Thymus (tissue), 14 donors: ENCODE measurements at places on chromosomes 11 and 22. TPM values are rescaled to one million over a fixed set of nuclear protein-coding genes. Genes with fewer than 3 reads are reported as not detected.
A peak's percentile ranks its signal among the peaks of the same experiment; 100 is the strongest.

DNA sequence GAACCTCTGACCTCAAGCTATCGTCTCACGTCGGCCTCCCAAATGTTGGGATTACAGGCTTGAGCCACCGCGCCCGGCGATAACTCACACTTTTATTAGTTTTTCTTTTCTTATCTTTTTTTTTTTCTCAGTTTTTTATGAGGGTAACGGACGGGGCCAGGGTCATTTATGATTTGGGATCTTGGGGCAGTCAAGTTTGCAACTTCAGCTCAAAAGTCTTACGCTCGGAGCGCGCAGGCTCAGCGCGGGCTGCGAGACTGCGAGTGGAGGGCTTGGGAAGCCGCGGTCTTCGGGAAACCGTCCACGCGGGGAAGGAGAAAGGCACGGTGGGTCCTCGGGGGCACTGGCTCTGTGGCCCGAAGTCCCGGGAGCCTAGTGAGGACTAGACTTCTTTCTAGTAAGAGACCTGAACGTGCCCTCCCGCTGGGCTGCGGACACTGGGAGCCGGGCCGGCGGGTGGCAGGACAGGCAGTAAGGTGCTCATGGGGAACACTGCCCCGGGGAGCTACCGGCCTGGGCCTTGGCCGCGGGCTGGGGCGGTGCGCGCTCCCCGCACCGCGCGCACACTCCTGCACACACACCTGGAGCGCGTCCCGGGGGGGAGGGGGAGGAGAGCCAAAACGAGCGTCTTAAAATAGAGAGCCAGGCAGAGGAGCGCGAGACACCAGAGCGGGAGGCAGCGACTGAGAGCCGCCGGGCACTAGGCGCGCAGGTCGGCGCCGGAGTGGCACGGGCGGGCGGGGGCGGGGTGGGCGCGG is 476 bp upstream of the BARX2 start:
- no peaks in the 10 kb centered on the region for H3K36me3 ChIP-seq
- H3K27me3 ChIP-seq, result peaks cover 62% of the 10 kb centered on the region
- no peak for DNase-seq
- peak overlapping the region; percentile 38 for H3K4me3 ChIP-seq

GRCh38 chr11:62508336-62509058 is 38.1 kb downstream of the AHNAK start:
- H3K27me3 ChIP-seq, result no peaks in the 10 kb centered on the region
- no peak for DNase-seq
- no peaks in the 10 kb centered on the region for H3K4me1 ChIP-seq

GRCh38 chr11:75432911-75433321 is at the start of gene KLHL35:
KLHL35 (minus strand) TSS chr11:75433203; CDS start chr11:75430629, 2,574 bp downstream.
- peaks cover 64% of the 10 kb centered on the region for H3K27me3 ChIP-seq
- no peak within 1 kb of the TSS for H3K27ac ChIP-seq
- H3K36me3 ChIP-seq, result no peaks in the 10 kb centered on the region
- peaks cover 10% of the 10 kb centered on the region for H3K4me1 ChIP-seq
- DNase-seq, result no peak

DNA sequence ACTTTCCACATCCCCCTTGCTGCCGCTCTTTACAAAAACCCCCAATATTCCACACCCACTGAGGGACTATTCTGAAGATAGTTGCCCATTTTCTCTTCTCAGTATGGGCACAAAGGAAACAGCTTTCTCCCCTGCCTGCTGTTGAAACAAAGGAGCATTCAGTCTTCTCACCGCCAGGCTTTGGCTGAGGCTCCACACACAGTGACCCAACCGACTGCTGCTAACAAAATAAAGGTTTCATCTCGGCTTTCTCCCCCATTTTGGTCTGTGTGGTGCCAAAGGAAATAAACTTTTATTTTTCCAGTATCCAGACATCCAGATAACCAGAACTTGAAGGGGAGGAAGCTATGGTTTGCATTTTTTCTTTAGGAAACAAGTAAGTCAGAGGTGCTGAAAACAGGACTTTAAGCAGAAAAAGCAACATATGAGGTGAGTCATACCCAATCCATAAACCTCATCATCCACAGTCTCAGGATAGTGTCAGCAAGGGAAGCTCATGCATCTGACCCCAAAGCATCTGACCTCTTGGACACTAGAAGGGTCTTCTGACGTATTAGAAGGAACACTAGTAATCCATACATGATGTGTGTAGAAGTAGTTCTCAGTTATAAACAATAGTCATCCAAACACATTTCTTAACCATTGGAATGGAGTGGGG is 6.4 kb downstream of the CLMP start:
- H3K27me3 ChIP-seq, result peaks cover 74% of the 10 kb centered on the region
- DNase-seq, result no peak
- peaks cover 3% of the 10 kb centered on the region for H3K4me1 ChIP-seq
- H3K4me3 ChIP-seq, result no peak overlapping the region
- no peaks in the 10 kb centered on the region for H3K36me3 ChIP-seq

DNA sequence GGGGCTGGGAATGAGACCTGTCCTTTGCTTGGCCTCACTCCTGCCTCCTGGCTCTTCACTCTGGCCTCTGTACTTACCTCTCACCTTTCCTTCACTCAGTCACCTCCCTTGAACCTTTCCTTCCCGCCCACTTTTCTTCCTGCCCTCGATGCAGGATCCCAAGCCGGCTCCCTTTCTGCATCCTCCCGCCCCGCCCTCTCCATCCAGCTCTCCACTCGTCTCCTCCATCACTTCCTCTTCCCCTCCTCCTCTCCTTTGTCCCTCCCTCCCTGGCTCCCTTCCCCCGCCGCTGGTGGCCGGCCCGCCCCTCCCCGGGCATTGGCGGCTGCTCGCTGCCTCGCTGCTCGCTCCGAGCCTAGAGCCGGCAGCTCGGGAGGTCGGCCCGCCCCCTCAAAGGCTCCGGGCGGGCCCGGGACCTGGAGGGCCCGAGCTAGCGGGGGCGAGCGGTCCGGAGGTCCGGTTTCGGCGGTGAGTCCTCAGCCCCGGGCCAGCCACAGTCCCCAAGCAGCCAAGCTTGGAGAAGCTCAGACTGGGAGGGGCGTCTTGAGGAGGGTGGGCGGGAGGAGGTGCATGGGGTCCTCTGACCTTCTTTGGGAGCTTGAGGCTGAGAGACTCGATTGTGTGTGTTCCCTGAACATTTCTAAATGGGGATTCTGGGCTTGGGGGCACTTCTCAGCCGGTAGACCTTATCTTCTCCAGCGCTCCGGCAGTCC is 13.8 kb downstream of the PHLDB1 start:
- peaks cover 39% of the 10 kb centered on the region for H3K4me1 ChIP-seq
- H3K27ac ChIP-seq, result no peak overlapping the region

The C11orf52 gene
- total RNA-seq, result 1.3 TPM

DNA sequence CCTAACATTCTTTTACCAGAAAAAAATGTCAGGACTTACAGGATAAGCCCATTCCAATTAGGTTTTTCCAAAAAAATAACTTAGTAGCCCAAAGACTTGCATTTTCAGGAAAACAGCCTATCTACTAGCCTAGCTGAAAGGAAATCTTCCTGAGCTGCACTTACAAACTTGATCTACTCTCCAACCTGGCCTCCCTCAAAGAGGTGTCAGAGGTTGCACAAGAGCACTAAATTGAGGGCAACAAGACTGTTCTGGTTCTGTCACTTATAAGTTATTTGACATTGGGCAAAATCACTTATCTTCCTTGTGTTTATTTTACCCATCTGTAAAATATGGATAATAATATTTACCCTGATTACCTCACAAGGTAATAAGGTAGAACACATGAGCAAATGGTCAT is 7.9 kb upstream of the SOX6 start:
- H3K36me3 ChIP-seq, result no peaks in the 10 kb centered on the region
- no peaks in the 10 kb centered on the region for H3K27me3 ChIP-seq
- H3K4me3 ChIP-seq, result no peak overlapping the region
- H3K4me1 ChIP-seq, result no peaks in the 10 kb centered on the region
- no peak for DNase-seq
- no peak overlapping the region for H3K27ac ChIP-seq

- no peak overlapping the region for H3K4me3 ChIP-seq
- no peaks in the 10 kb centered on the region for H3K27me3 ChIP-seq
- H3K36me3 ChIP-seq, result no peaks in the 10 kb centered on the region
- peaks cover 25% of the 10 kb centered on the region for H3K4me1 ChIP-seq
Observed at GRCh38 chr11:117037279-117037974, 60.8 kb downstream of the SIK3 start.

DNA sequence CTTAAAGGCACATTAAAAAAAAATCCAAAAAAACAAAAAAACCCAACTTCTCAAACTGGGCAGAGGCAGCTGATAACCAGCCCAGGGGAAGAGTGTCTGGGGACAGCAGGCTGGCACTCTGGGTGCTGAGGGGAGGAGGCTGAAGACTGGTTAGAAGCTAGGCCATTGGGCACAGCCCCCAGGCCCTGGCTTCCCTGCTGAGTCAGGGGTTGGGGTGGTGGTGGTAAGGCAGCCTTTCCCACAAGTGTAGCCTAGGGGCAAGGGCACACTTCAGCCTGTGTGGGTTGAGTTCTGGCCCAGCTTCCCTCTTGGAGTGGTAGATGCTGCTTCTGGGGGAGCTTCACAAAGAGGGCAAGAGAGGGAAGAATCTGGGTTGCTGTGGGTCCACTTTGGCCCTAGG is 16.3 kb upstream of the ARFGAP3 start:
- H3K4me3 ChIP-seq, result no peak overlapping the region
- H3K27ac ChIP-seq, result no peak overlapping the region
- no peaks in the 10 kb centered on the region for H3K4me1 ChIP-seq

The OR51B2 gene
- not detected for total RNA-seq

DNA sequence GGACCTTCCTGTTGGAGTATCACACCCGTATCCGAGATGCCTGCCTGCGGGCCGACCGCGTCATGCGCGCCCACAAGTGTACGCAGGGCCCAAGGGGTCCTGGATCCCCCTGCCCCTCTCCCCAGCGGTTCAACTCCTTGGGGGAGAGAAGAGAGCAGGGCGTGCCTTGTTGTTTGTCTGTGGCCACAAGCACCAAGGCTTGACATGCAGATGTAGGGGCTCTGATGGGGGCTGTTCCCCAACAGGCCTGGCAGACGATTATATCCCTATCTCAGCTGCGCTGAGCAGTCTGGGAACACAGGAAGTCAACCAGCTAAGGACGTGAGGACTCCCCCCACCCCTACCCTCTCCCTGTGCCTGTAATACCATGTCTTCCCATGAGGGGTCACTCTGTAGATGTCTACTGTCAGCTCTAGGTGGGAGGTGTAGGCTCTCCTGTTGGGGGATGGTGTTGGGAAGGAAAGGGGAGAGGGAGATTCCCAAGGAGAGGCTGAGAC is 6.8 kb downstream of the CFL1 start:
- H3K27ac ChIP-seq, result no peak overlapping the region
- H3K36me3 ChIP-seq, result peaks cover 56% of the 10 kb centered on the region
- DNase-seq, result no peak
- no peak overlapping the region for H3K4me3 ChIP-seq
- no peaks in the 10 kb centered on the region for H3K27me3 ChIP-seq
- peaks cover 8% of the 10 kb centered on the region for H3K4me1 ChIP-seq

The DYNC2H1 gene
- 5.5 TPM for total RNA-seq

The OR6A2 gene
- 0.05 TPM for total RNA-seq

The MAJIN gene
- total RNA-seq, result 0.14 TPM

DNA sequence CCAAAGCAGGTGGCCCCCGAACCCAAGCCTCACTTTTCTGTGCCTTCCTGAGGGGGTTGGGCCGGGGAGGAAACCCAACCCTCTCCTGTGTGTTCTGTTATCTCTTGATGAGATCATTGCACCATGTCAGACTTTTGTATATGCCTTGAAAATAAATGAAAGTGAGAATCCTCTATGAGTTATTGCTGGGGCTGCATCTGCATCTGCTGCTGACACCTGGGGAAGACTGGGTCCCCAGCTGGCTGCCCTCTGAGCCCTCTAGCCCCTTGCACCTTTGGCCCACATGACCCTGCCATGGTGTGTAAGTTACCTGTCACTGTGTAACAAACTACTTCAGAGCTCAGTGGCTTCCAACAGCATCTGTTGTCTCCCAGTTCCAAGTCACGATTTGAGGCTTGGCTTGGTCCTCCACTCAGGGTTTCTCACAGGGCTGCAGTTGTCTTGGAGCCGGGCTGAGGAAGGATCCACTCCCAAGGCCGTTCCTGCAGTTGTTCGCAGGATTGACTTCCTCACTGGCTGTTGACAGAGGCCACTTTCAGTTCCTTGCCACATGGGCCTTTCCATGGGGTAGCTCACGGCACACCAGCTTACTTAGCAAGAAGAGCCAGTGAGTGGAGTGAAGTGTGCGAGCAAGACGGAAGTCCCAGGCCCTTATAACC is 13.5 kb upstream of the UVRAG start:
- no peak overlapping the region for H3K4me3 ChIP-seq
- no peaks in the 10 kb centered on the region for H3K36me3 ChIP-seq
- H3K4me1 ChIP-seq, result peaks cover 20% of the 10 kb centered on the region
- DNase-seq, result peak; percentile 63
- H3K27me3 ChIP-seq, result no peaks in the 10 kb centered on the region

DNA sequence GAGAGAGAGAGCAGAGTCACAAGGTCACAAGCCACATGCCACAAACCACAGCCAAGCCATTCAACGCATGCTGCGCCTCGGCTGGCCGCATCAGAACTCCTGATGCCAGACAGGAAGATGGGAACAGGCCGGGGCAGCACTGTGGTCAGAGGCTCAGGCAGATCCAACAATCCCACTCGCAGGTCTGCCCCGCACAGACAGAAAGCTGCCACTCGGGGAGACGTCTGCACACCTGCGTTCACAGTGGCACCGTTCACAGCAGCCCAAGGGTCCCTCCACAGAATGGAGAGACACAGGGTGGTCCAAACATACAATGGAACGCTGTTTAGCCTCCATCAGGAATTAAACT is 408.8 kb downstream of the CTTN start:
- no peaks in the 10 kb centered on the region for H3K27me3 ChIP-seq
- H3K27ac ChIP-seq, result no peak overlapping the region
- H3K4me1 ChIP-seq, result no peaks in the 10 kb centered on the region
- no peak overlapping the region for H3K4me3 ChIP-seq
- no peaks in the 10 kb centered on the region for H3K36me3 ChIP-seq

DNA sequence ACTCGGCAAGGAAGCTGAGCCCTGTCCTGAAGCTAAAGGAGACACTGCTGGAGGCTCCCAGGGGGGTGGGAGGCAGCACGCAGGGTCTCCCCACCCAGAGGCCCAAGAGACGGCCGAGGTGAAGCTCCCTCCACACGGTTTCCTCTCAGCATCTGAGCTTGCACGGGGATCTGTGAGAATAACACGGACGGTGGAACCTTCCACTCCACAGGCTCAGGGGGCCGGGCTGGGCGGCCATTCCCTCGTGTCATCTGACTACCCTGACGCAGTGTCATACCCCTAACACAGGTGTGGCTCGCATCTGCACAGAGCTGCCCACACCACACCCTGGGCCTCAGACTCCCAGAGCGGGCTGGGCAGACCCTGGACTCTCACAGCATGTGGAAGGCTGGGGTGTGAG is 409.7 kb downstream of the SHANK2 start:
- no peak for DNase-seq
- H3K4me1 ChIP-seq, result no peaks in the 10 kb centered on the region
- no peak overlapping the region for H3K4me3 ChIP-seq
- no peaks in the 10 kb centered on the region for H3K36me3 ChIP-seq
- H3K27ac ChIP-seq, result no peak overlapping the region
- no peaks in the 10 kb centered on the region for H3K27me3 ChIP-seq

GRCh38 chr11:134861490-134862104 is 449.6 kb upstream of the B3GAT1 start:
- no peak for DNase-seq
- H3K4me3 ChIP-seq, result no peak overlapping the region
- H3K36me3 ChIP-seq, result no peaks in the 10 kb centered on the region
- no peaks in the 10 kb centered on the region for H3K4me1 ChIP-seq
